Glutamatergic neuron (in vitro differentiated cells): ENCODE measurements at places on chromosomes 3 and 15.

GRCh38 chr15:48641416-48641815, 4.1 kb downstream of the FBN1 start:
- no peak for DNase-seq

GRCh38 chr3:55607844-55608243, 120.7 kb upstream of the WNT5A start:
- DNase-seq, result no peak

DNA sequence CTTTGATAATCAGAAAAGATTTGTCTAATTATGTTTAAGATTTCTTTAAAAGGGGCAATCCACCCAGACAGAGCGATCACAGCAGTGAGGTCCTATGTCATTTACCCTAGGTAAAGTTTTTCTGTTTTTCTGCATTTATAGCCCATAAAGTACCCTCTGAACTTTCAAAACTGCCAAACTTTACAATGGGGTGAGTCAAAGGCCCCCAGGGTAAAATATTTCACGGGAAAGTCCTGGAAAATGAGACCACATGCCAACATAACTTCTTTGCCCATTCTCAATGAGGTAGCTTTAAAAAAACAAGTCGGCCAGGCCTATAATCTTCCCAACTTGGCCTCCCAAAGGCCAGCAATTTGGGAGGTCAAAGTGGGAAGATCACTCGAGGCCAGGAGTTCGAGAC, 53.0 kb downstream of the SUCLG2 start:
- no peak for DNase-seq

DNA sequence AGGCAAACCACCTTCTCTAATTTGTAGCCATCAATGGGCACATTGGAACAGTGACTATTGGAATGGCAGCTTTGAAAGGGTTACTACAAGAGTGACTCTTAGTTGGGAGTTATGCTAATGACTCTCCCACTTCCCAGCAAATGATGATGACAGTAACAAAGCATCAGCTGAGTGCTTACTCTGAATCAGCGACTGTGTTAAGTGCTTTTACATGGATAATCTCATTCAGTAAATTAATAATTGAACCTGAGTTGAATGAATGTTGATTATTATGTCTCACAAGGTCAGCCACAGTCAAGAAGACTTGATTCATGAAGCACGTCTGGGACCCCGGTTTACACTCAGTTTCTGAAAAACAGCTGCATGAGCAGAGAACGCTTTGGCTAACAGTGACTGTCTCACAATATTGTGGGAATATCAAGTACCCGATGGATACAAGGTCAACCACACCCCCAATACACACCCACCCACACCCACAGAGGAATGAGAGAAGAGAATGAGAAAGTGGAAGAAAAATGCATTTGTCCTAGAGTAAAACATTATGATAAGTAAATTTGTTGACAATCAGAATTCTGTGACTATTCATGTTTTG, 242.0 kb upstream of the FEZF2 start:
- no peak for DNase-seq

GRCh38 chr3:111252779-111253178, 181.2 kb downstream of the NECTIN3 start:
- DNase-seq, result no peak

- no peak for DNase-seq
These were observed 25.0 kb upstream of the LIPC start for GRCh38 chr15:58406811-58407210.

DNA sequence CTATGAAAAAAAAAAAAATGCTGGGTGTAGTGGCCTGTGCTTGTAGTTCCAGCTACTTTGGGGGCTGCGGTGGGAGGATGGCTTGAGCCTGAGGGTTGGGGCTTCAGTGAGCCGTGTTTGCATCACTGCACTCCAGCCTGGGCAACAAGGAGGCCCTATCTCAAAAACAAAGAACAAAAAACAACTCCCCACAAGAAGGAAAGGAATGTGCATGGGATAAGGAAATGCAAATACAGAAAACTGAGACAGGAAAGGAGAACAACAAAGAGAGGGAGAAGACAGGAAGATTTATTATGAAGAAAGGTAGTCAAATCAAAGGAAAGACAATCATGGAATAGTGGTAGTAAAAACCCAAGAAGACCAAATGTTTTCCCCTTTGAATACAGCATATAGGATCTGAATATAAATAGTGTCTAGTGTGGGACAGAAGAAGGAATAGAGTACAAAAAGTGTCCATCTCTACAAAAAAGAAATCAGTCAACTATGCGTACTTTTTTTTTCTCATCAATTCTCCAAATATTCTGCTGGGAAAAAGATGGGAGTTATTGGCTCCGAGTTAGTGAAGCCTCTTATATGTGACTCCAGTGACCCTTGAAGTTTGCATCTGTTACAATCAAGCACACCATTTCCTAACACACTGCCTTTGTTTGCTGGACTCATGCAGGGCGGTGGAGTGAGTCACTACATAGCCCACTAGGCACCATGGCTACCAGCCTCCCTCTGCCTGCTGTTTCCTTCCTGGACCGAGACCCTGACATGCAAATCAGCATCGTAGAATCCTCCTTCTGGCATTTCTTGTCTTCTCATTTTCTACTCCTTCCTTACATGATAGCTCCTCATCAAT, 101.2 kb upstream of the PTX3 start:
- DNase-seq, result no peak

DNA sequence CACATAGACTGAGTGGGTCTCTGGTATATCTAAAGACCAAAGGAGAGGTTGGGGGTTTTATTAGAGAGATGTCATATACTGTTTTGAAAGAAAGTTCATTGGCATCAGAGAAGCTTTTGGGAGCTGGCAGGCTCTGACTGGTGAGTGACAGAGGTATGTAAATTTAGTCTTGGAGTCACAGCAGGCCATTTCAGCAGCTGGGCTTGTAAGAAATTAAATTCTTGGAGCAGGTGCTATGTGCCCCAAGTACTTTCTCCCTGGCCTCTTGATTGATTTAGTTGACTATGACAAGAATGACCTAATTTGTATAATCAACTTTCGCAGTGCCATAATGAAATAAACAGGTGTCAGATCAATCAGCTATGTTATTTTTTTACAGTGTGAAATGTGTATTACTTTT, 47.8 kb upstream of the CDAN1 start:
- no peak for DNase-seq

DNA sequence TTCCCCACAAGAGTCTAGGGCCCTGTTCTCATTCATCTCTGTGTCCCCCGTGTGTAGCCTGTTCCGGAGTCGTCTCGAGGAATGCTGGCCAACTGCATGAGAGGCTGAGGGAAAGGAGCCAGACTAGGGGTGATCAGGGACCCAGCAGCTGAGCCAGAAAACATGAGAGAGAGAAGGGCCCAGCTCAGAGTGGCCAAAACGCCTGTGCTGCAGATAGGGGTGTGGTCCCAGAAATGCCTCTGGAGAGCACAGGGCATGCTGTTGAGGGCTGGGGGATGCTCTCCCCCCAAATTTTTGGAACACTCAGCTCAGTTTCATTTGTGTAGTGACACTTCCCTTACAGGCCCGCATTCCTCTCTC, 14.1 kb downstream of the CYP1A2 start:
- DNase-seq, result no peak

- DNase-seq, result no peak
These were observed 82.3 kb downstream of the ST6GAL1 start for GRCh38 chr3:187012609-187013051.

DNA sequence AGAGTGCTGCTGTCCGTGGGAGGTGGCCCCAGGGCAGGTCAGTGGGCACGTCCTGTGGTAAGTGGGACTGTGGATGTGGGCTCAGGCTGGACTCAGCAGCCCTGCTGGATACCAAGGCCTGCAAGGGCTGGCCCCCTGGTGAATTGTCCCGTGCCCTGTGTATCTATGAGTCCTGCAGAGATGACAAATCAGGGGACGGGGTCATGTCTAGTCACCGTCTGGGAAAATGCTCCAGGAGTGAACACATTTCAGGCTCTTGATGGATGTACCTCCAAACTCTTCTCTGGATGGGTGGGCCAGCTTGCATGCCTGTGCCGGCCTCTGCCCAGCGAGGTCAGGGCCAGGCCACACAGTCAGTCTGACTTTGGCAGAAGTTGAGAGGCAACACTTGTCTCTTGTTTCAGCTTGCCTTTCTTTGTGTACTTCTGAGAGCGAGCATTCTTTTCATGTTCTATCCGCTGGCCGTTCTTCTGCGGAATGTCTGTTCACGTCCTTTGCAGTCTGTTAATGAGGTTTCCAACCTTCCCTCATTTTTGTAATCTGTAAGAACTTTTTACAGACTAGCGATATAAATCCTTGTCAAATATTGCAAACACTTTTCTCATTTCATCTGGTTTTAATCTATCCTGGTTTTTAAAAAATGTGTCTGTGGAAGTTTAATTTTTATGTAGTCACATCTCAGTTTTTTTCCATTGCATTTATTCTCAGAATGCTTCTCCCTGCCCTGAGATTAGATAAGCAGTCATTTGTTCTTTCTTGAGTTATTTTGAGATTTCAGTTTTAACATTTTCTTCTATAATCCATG, 11.4 kb upstream of the STAB1 start:
- no peak for DNase-seq

GRCh38 chr3:69787436-69788168, 48.3 kb downstream of the MITF start:
- no peak for DNase-seq

- DNase-seq, result no peak
These were observed 35.3 kb upstream of the MRPS22 start for GRCh38 chr3:139308560-139308959.

GRCh38 chr3:136733317-136733833, 18.8 kb downstream of the STAG1 start:
- DNase-seq, result no peak

- DNase-seq, result no peak
These were observed 136.1 kb upstream of the SGO1 start for GRCh38 chr3:20322085-20322484.

DNA sequence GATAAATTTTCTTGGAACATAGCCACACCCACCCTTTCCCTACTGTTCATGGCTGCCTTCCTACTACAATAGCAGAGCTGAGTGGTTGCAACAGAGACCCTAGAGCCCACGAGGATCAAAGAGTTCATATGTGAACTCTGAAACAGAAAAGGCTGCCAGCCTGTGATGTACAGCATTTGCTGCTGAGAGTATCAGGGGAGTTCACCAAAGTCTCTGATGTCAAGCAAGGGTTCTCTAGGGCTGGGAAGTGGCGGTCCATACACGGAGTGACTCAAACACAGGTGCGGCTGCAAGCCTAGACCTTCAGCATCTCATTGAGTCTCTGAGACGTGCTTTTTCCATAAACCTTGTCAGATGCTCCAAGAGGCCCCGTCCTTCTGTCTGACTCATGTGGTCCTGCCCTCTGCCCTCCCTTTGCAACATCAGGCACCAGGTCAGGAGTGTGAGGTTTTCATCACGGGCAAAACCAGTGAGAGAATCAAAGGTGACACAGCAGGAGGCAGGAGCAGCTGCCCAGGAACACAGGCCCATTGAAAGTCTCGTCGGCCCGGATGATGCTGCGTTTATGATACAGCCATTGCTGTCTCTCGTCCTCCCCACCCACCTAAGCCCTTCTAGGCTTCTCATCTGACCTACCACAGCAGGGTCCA, 42.9 kb downstream of the PCSK6 start:
- DNase-seq, result no peak

DNA sequence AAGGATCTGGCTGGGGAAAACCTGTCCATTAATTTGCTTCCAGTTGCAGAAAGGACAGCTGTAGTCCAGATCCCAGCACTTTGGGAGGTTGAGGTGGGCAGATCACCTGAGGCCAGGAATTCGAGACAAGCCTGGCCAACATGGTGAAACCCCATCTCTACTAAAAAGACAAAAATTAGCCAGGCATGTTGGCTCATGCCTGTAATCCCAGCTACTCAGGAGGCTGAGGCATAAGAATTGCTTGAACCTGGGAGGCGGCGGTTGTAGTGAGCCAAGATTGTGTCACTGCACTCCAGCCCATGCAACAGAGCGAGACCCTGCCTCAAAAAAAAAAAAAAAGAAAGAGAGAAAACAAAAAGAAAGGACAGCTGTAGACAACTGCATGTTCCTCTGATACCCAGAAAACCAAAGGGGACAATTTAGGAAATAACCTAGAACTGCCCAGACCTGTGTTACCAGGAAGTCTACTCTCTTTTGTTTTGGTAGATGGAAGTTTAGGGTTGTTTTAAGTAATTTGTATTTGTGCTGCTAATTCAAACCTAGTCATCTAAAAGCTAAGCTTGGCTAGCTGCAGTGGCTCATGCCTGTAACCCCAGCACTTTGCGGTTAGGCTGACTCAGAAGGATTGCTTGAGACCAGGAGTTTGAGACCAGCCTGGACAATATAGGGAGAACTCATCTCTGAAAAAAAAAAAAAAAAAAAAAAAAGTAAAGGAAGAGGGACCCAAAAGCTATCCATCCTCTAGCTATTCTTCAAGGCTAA, 22.7 kb downstream of the EXD1 start:
- no peak for DNase-seq

GRCh38 chr15:92629276-92629974, 26.1 kb downstream of the FAM174B start:
- DNase-seq, result no peak

DNA sequence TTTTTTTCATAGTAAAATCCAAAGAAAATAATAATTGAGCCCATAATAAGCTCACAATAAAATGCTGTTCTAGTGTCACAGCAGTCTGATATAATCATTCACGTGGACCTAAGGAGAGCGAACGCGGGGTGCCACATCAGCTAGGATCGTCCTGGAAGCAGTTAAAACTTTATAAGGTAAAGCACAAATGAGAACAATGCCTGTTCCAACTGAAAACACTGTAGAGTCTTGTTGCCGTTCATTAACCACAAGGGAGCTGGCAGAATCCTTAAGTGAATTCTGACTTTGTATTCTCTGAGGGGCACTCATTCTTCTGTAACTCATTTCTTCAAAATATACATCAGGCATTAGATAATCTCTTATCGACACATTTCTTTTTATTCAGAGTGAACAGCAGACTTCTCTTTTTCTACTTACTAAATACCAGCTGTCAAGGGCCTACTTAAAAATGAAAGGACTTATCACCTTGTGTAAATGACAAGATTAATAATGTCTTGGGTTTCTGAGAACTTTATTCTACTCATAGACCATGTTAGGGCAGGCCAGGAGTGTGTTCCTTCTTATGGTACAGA, 524.6 kb downstream of the MECOM start:
- no peak for DNase-seq

GRCh38 chr3:168037020-168037419, 58.7 kb downstream of the GOLIM4 start:
- no peak for DNase-seq

- DNase-seq, result no peak
These were observed 16.0 kb downstream of the PDE12 start for GRCh38 chr3:57572096-57572495.

- no peak for DNase-seq
These were observed 793.5 kb downstream of the ROBO1 start for GRCh38 chr3:78974181-78974790.

DNA sequence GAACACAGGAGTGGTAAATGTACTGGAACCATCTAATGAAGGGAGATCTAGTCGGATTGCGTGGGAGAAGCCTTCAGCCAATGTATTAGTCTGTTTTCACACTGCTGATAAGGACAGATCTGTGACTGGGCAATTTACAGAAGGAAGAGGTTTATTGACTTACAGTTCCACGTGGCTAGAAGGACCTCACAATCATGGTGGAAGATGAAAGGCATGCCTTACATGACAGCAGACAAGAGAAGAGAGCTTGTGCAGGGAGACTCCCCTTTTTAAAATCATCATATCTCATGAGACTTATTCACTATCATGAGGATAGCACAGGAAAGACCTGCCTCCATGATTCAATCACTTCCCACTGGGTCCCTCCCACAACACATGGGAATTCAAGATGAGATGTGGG, 17.0 kb downstream of the HRG start:
- no peak for DNase-seq
